ENCODE measurements at places on chromosomes 13 and 19. TPM values are rescaled to one million over a fixed set of nuclear protein-coding genes. Genes with fewer than 3 reads are reported as not detected.
A peak's percentile ranks its signal among the peaks of the same experiment; 100 is the strongest.

The GRK1 gene
- total RNA-seq, result not detected

The NCCRP1 gene
- total RNA-seq, result not detected

The VSTM1 gene
- not detected for total RNA-seq

The MISP gene
- total RNA-seq, result not detected

The S1PR4 gene
- 32.7 TPM for total RNA-seq

The TTC9B gene
- total RNA-seq, result not detected

The CCDC169 gene
- 0.69 TPM for total RNA-seq

GRCh38 chr13:32791545-32792172 is 205.4 kb downstream of the PDS5B start:
- DNase-seq, result peak; percentile 59

GRCh38 chr13:110114316-110114715 is 192.6 kb downstream of the COL4A1 start:
- DNase-seq, result no peak

DNA sequence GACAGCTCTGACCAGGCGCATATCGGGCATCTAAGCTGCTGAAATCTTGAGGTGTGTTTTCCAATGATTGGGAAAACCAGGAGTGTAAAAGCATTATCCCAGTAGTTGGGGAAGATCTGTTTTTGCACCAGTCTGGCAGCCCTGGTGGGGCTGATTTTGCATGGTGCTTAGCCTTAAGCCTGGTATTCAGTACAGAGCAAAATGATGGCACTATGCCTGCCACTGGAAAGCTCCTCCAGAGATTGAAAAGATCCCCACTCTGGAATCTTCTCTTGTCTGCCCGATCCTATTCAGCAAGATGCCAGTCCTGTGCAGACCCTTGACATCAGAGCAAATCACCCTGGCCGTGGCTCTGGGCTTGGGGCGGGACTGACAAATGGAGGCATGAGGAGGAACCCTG is 44.7 kb upstream of the SIAH3 start:
- DNase-seq, result no peak

DNA sequence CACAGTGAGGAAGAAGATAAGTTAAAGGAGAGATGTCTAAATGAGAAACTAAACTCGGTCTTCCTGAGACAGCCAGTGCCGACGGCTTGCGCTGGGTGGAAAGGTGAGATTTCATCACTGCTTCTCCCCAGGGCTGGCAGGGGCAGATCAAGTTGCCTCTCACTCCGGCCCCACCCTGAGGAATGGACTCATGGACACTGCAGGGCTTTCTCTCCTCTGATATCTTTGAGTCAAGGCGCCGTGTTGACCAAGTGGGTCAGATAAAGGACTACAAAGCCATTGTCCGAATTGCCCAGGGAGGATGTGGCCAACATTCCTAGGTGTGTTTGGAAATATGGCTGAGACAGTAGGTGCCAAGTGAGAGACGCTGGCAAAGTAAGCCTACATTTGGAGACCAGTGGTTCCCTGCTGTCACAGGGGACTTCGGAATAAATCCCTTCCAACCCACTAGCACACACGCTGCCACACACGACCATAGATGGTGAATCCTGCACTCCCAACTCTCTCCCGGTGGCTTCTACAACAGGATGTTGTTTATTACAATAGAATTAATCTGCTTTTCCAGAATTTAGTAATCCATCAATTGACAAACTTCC is 156.5 kb upstream of the TSC22D1 start:
- DNase-seq, result no peak

- DNase-seq, result no peak
Observed at GRCh38 chr19:41189425-41190065, 3.5 kb upstream of the CYP2S1 start.

GRCh38 chr13:73195091-73195490 is 136.3 kb downstream of the KLF5 start:
- DNase-seq, result no peak

GRCh38 chr13:27353708-27354107 is 70.7 kb upstream of the GTF3A start:
- DNase-seq, result no peak

Data from activated CD4-positive, alpha-beta memory T cell treated with anti-CD3 and anti-CD28 coated beads for 36 hours (primary cell).